Activated CD4-positive, alpha-beta T cell treated with anti-CD3 and anti-CD28 coated beads, Interleukin-2, amount 50 U/mL, for 4 hours (primary cell): ENCODE measurements at places on chromosomes 2 and 18.

DNA sequence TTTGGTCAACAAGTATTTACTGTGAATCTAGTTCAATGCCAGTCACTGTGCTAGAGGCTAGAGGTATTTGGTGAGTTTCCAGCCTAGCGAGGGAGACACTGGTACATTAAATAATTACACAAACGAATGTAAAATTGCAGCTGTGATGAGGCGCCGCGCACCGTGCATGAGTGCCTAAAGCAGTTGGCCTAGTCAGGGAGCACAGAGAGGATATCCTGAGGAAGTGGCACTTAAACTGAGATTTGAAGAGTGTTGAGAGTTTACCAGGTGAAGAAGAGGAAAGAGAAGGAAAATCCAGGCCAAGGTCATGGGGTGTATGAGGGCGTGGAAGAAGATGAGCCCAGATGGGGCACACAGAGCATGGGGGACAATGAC lies 157.6 kb upstream of the NDUFV2 start:
- DNase-seq = no peak

GRCh38 chr2:69616755-69617154 lies 26.8 kb downstream of the AAK1 start:
- DNase-seq = peak; percentile 41

DNA sequence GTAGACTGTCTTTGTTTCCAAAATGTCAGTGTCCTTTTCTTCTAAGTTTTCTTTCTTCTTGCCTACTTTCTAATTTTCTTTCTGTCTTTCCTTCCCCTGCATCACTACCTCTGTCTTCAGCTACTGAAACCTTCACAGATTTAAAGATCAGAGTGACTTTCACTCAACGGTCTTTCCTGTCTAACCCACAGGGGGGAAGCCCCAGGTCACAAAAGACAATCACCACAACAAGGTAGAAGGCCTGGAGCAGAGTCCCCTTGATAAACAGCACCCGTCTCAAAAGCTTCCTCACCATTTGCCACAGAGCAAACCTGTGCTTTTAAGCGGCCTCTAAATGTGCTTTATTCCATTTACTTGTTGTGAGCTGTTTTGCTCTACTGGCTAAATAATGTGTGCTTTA lies 665.4 kb downstream of the BCL11A start:
- DNase-seq = peak; percentile 6

DNA sequence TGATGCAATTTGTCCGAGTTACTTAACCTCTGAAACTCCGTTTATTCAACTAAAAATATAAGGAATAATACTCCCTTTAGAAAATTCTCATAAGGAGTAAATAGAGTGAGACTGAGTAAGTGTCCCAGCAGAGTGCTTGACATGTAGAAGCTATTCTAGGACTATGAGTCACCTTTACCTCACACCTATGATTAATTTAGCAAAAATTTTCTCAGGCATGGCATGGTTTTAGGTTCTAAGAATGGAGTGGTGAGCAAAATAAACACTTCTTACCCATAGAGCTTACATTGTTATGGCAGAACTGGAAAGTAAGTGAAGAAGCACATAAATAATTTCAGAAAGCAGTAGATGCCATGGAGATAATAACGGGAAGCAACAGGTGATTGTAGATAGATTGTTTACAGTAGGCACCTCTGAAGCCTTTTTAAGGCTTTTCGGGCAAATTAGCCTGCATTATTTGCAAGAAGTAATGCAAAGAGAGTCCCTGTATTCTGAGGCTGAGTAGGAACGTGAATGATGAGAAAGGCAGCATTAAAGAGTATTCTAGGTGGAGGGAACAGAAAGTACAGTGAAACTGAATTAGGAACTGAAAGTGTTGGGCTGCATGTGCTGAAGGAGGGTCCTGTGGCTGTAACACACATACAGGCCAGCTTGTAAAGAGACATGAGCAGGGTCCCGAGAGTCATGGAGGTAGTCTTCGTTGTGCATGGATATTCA lies 209.2 kb downstream of the ZNF407 start:
- no peak for DNase-seq

DNA sequence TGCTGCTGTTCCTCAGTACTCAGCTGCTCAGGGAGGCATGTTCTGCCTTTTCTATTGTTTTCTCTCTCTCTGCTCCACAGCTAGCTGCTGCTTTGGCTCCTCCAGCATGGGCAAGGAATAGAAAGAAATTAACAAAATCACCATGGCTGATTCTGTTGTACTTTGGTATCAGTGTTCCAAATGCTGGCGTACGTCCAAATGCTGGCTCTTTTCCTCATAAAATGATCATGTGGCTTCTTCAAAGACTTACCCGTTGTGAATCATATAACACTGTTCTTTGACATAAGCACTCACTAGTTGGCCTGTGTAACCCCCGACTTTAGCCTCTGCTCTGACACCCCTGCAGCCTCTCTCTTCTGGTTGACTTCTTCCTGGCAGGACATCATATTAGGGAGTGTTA lies 547.6 kb downstream of the CPS1 start:
- no peak for DNase-seq

GRCh38 chr2:42879913-42880737 lies 87.7 kb upstream of the HAAO start:
- no peak for DNase-seq

- DNase-seq = no peak
Observed at GRCh38 chr18:45631077-45631476, 15.8 kb downstream of the SLC14A2 start.

DNA sequence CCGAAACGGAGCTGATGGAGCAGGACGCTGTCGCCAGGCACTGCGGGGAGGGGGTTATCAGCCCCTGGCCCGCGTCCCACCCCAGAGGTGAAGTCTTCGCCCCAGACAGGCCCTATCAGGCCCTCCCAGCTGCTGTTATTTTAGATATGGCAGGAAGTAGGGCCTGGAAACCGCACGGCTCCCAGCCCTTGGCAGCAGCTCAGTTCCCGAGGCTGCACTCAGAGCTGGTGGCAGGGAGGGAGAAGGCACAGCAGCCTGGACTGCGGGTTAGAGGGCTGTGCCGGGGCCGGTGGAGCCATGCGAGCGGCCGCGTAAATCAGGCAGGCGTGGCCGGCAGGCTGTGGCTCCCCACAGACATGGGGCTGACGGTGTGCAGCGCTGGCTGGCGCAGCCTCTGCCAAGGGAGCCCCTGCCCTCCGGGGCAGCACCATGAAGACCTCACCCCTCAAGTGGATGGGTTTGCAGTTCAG lies 111.4 kb downstream of the NFATC1 start:
- DNase-seq = no peak

DNA sequence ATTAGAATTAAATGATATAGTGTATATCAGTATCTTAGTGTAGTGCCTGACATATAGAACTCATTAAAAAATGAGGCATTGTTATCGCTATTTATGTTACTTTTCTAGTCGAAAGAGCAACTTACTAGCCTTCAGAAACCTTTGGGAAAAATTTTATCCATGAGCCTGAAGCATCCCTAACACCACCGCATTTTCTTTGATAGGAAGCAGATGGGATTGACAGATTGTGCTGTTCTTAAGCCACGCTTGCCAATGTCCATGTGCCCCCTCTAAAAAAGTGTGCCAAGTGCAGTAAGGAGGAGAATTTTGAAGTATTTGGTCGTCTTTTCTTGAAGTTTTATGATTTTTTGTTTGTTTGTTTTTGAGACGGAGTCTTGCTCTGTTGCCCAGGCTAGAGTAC lies 29.1 kb downstream of the PPM1B start:
- no peak for DNase-seq

DNA sequence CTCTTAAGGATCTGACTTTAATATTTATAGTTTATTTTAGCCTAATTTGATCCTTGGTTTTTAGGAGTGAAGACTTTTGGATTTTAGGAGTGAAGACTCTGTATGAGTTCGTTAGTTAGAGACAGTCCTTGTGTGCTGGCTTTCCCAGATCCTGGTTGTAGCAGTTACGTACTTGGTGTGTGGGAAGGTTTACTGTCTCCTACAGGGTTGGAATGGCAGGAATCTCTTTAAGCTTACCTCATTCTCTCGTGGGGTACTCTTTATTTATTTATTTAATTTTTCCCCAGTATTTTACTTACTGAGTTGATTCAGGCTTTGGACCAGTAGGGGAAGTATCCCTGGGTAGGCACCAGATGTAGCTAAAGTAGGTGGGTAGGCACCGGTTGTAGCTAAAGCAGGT lies 1.8 kb upstream of the CXCR2 start:
- DNase-seq = no peak

- no peak for DNase-seq
Observed at GRCh38 chr18:65938592-65939372, 188.0 kb downstream of the CDH7 start.

- peak; percentile 57 for DNase-seq
Observed at GRCh38 chr18:77062518-77063003, 70.0 kb downstream of the MBP start.

DNA sequence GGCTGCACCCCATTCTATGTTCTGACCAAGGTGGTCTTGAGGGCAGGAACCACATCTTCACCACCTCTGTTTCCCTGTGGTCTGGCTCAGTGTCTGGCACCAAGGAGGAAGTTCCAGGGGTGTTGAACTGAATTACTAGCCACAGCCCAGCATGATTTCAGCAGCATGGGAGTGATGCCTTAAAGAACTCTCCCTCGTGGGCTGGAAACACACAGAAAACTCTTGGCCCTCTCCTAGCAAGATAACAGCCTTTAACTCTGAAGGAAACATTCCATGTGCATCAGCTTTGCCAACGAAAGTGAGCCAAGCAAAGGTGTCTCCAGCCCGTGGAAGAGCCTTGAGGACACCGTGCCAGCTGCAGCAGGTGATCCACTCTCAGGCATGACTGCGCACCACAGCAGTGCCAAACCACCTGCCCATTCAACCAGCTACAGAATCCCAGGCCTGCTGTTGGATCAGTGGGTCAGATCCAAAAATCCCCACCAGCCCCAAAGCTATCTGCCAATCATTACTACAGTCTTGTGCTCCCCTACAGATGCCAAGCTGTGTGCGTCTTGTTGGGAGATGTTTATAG lies 124.8 kb downstream of the TTC32 start:
- DNase-seq = no peak

DNA sequence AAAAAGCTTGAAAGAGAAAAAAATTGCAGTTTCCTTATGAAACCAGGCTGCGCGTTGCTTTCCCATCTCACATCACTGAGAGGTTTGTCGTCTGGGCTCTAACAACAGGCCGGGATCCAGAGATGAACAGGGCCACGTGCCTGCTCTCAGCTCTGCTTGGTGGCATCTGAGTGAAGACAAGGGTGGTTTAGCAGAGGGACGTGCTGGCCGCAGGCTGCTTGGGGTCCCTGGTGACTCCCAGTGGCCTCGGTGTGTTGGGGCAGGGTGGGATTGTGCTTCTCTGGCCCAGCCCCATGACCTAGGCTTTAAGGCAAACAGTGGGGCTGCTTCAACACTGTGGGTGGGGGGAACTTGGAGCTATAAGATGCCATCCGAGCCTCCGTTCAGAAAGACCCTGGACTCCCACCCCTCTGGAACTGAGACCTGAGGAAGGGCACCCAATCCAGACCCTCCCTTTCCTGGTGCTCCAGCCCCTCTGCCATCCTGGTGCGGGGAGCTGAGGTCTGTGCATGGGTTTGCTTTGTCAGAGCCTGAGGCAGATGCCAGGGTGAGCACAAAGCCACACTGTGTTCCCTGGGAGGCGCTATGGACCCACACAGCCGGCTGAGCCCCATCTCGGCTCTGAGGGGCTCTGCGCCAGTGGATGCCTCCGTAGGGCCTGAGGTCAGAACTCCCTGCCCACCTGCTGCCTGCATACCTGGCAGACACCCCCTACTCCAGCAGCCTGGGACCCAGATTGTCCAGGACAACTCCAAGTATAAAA lies 18.4 kb upstream of the HPCAL1 start:
- DNase-seq = no peak

GRCh38 chr2:41116106-41116797 lies 664.4 kb upstream of the SLC8A1 start:
- no peak for DNase-seq

- no peak for DNase-seq
Observed at GRCh38 chr2:179850188-179850587, 11.2 kb downstream of the ZNF385B start.

DNA sequence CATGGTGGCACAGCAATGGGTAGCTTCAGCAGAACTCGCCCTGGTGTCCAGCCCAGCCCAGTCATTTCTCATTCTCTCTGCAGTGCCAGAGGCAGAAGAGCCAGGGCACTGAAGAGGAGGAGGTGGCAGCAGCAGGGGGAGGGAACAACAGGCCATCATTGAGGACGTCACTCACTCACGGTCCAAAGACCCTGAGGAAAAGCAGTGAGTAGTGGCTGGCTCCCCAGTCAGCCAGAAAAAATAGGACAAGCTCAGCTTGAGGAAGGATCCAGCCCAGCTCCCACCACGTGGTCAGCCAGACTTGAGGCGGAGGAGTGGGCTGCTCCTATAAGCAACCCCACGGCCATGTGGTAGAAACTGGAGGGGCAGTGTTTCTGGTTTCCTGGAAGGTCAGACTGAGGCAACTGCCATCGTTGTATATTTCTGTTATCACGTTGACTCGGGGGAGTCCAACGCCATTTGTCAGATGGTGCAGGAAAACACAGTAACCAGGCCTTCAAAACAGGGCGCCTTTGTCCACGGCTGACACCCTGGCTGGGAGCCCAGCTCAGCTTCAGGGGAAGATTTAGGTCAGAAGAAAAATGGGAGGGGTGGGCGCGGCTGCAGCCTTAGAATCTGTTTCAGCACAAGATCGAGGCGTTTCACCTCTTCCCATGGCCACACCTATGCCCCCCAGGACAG lies 19.0 kb upstream of the TMEM247 start:
- DNase-seq = no peak

DNA sequence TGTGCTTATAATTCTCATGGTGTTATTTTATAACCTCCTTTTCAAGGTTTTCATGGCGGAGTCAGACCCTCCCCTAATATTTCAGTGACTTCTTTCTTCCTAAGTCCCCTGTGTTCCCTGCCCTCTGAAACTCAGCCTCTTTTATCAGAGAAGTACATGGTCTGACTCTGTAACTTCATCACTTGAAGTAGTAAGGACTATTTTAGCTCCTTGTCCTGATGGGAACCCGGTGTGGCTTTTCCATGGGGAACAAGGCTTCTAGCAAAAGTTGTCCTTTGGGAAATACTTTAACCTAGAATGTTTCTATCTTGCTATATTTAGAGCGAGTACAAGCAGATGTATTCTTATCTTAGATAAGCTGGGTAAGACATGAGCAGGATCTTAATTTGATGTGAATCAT lies 117.5 kb downstream of the TRIB2 start:
- DNase-seq = no peak

- no peak for DNase-seq
Observed at GRCh38 chr2:206611736-206612135, 30.6 kb upstream of the FAM237A start.
